ENCODE measurements at places on chromosomes 12 and 14.
A peak's percentile ranks its signal among the peaks of the same experiment; 100 is the strongest.

DNA sequence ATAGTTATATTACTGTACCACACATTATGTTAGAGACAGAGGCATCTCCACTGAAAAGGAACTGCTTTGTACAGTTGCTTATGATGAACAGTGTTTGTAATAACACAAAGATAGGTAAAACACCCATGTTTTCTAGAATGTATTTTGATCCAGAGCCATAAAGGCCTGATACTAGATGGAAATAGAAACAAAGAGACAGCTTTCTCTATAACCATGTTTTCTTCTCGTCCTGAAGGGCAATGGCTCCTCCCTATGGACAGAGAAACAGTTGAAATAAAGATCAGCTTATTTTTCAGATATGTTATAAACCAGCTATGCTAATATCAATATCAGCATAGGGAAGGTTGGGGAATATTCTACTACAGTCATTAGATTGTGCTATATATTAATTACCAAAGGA, 109.2 kb downstream of the ATXN7L3B start:
- no peak for DNase-seq

DNA sequence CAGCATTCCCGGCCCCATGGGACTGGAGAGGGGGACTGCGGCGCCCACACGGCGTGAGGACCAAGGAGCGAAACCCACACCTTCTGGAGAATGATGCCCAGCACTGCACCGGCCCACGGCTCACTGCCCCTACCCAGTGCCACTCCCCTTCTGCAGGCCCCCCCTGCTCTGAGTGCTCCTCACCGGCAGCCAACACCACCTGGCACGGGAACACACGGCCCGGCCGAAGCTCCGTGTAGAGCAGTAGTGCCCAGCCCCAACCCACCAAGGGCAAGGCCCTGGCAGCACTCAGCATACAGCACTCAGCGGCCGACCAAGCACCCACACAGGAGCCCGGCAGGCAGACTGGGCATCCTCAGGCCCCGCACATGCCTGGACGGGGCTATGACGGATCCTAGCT, 13.4 kb downstream of the BTBD6 start:
- DNase-seq, result no peak

DNA sequence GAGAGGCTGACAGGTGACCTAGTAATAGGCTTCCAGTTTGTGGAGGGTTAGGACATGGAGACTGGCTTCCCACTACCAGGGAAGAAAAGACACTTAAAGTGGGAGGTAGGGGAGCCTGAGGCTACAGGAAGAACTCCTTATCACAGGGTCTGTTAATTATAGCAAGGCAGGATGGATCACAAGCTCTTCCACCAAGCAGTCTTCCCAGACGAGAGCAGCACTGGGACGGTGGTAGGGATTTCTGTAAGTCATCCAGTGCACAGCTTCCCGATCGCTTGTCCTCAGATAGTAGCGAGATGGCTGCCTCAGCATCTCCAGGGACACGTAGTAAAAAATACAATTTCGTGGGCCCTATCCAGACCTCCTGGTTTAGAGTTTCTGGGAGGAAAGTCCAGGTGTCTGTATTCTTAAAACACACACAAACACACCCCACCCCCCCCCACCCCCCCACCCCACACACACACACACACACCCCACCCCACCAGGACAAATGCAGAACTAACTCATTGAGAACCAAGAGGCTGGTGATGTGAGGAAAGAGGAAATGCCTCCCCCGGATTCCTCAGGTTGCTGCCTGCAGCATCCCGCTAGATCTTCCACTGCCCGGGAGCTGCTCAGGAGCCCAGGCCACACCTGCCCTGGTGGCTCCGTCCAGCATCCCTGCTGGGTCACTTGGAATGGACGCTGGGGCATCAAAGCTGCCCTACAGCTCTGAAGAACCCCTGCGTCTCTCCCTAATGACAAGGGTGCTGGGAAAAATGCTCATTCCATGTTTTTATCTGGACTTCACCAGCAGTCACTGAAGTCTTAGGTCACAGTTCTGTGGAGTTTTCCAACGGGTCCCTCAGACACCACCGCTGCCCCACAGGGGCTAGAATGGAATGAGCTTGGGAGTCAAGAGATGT, 307.2 kb downstream of the CACNA1C start:
- DNase-seq, result peak; percentile 27

DNA sequence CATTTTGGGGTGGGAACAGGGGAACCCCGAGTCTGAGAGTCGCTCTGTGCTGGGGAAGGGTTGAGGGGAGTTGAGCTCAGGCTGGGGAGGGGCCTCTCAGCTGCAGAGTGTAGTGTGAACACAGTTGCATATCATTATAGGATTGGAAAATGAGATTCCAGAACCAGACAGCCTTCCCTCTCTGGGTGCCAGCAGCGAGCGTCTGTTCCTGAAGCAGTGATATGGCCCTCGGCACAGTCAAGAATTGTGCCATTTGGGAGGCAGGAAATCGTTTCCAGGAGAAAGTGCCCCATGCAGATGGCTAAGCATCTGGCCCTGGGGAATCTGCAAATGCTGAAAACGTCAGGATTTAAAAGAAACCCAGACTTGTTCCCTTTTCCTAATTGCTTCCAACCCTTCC, 70.4 kb upstream of the SFSWAP start:
- no peak for DNase-seq

GRCh38 chr14:39318574-39318973, 84.9 kb downstream of the MIA2 start:
- no peak for DNase-seq

DNA sequence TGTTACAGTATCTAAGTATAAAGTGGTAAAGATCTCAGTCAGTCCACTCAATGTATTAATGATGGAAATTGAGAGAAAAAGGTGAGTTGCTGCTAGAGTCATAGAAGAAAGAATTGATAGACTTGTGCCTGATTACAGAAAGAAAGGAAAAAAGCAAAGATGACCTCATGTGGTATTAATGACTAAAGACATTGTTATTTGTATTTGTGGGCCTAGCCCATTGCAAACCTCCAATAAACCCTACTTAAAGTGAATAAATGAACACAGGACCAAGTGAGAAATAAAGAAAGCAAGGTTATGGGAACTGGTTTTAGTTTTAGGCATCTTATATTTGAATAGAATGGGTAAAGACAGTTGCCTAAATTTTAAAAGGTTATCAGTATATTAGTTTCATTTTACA, 105.5 kb downstream of the SYT1 start:
- DNase-seq, result no peak

GRCh38 chr14:97581016-97581415, 783.8 kb downstream of the VRK1 start:
- no peak for DNase-seq

- DNase-seq, result no peak
Observed at GRCh38 chr12:88866881-88867280, 286.6 kb upstream of the KITLG start.

DNA sequence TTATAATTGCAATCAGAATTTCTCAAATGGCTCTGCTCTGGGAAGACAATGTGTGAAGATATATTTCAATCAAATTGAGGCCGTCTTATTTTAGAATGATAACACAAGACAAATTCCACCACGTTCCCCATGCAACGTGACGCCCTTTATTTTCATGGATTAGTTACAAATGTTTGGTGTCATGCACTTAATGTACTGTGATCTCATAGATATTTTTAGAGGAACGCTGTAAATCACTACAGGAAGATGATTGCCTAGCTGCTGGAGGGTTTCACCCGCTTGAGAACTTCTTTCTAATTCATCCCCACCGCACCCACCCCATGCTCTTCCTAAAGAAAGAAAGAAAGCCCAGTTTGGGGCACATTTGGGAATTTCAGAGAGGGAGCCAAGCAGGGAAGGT, 117.2 kb downstream of the PLXNC1 start:
- no peak for DNase-seq

- no peak for DNase-seq
Observed at GRCh38 chr14:74459289-74459946, 33.4 kb upstream of the SYNDIG1L start.

DNA sequence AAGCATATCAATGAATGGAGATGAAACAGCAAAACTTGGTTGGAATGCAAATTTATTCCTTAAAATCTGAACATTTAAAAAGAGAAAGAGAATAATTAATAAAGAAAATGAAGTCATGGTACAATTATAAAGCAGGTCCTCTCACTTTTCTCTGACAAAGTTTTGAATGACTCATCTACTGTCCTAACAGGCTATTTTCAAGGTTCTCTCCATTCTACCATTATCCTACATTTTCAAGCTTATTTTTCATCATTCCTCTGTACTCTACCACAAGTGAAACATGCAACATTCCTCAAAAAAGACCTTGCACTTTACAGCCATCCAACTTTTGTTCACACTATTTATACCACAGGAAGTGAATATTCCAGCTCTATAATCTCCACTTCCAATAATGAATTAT, 36.9 kb upstream of the AP4S1 start:
- DNase-seq, result no peak

DNA sequence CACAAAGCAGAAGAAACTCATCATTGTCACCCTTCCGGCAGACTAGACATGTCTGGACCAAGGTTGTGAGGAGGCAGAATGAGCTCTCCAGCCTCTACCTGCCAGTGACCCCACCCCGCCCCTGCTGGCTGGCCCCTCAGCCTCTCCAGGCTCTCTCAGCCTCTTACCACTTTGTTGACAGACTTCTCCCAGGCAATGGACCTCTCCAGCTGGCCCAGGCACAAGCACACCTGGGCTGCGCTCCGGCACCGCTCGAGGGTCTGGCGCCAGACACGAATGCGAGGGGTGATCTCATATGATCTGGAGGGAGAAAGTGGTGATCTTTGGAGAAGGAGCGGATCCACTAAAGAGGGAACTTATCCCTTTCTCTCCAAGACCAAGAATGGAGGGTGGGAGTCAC, 30.3 kb downstream of the BAZ2A start:
- no peak for DNase-seq

DNA sequence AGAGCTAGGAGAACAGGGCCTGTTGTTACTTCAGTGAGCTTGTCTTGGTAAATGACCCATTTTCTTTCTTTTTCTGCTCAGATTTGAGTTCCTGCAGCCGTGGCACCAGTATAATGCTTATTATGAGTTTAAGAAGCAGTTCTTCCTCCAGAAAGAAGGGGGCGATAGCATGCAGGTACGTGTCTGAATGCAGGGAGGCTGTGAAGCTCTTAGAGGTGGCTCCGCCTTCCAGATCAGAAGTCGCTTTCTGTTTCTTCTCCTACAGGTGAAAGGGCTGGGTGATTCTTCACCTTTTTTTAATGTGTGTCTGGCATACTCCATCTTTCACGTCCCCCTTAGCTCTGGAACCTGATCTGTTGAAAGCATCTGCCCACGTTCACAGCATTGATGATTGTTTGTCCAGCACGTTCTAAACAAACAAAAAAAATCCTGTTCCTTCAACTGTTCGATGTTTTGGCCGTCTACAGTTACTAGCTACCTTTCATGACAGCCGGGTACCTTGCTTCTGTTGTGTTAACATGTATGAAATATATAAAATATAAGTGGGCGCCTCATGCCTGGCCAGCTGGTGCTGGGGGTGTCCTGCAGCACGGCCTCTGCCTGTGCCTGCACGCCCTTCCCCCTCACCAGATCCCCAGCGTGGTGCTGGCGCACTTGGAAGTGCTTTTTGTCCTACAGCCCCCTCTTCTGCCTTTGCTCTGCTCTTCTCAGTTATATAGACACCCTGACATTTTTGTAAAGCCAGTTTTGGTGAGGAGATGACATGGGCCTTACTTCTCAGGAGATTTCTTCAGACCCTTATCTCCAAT, 44.6 kb downstream of the SFSWAP start:
- no peak for DNase-seq

DNA sequence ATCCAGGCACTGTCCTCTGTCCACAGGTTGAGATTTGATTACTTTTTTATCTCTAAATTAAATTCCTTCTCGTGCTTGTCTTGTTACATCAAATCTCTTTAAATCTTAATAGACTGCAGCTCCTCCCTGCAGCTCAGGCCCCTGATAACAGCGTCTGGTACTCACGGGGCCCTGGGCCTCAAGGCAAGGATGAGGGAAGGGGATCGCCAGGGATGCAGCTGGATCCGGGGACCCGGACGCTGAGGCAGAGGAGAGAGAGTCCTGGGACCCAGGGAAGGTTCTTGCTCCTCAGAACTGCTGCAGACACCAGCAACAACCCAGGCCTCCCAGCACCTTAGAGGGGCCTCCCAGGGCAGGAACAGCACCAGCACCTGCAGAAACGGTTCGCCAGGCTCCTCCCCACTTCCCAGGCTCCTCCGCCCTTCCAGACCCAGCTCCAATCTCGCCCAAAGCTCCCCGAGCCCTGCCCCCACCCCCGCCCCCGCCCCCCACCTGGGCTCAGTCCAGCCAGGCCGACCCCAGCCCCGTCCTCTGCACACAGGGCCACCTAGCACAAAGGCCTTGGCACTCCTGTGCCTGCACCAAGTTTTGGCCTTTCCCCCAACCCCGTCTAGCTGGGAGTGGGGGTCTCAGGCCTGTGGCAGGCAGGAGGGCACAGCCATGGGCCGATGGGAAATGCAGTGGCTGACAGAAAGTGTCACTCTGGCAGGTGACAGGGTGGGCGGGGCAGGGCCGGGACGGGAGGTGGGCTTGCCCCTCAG, 60.3 kb upstream of the GALNT9 start:
- peak; percentile 35 for DNase-seq

- DNase-seq, result peak; percentile 90
Observed at GRCh38 chr14:61280526-61281185, 482 bp downstream of the TMEM30B start.

DNA sequence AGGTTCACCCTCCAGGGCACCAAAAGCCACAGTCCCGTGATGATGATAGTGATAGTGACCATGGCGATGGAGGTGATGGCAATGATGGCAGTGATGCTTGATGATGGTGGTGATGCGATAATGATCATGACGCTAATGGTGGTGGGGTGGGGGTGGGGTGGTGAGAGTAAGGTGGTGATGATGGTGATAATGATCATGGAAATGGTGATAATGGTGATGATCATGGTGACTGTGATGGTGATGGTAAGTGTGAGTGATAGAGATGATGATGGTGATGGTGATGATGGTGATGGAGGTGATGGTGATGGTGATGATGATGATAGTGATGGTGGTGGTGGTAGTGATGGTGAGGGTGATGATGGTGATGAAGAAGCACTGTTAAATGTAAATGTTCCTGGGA, 96.9 kb downstream of the SYNE3 start:
- no peak for DNase-seq

GRCh38 chr12:9725213-9725870, 7.6 kb downstream of the CLECL1 start:
- DNase-seq, result no peak

- no peak for DNase-seq
Observed at GRCh38 chr14:88369496-88369895, 16.0 kb upstream of the SPATA7 start.

- DNase-seq, result no peak
Observed at GRCh38 chr12:18387706-18388105, 126.4 kb downstream of the PIK3C2G start.

GRCh38 chr12:76030341-76031080, 1.1 kb downstream of the PHLDA1 start:
- DNase-seq, result peak; percentile 22

GRCh38 chr14:24307156-24307574, 612 bp downstream of the CIDEB start:
- no peak for DNase-seq

GRCh38 chr12:121282072-121282742, 14.3 kb downstream of the CAMKK2 start:
- DNase-seq, result no peak
